ENCODE measurements at places on chromosomes 1 and 21.

GRCh38 chr1:228666686-228667623, 68.3 kb upstream of the RHOU start:
- DNase-seq, result no peak

DNA sequence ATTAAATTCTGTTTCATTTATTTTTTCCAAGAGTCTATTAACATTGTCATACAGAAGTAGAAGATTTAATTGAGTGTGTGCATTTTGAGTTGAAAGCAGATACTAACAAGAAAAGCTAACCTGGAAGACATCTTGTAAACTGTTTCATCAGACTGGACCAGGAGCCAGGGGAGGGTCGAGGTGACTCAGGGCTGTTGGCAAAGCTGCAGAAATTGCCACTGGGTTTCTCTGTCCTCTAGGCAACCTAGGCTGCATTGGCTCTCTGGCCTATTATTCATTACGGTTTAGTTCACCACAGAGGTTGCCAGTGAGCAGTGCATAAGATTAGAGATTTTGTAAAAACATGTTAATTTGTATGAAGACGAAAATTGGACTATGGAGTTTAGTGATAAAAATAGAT, 27.5 kb downstream of the ERG start:
- DNase-seq, result no peak

- no peak for DNase-seq
These were observed 111.9 kb downstream of the NGF start for GRCh38 chr1:115225993-115226685.

- DNase-seq, result no peak
These were observed 402.5 kb downstream of the PTPRC start for GRCh38 chr1:199041173-199041914.

DNA sequence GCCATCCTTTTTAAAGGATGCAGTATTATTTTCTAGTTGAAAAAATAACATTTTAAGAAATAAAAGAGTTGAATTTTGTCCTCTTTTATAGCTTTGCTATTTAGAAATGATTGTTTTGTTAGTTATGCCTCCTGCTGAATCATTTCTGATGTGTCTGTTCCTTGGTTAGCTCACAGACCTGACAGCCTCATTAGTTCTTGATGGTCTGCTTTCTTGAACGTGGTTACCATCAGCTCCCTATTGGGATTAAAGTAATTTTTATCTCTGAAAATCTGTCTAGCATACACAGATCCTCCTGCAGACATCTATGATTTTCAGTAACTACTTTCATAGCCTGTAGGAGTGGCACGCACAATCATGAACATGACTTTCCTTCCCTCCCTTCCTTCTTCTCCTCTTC, 447.6 kb upstream of the B3GALT2 start:
- DNase-seq, result no peak

DNA sequence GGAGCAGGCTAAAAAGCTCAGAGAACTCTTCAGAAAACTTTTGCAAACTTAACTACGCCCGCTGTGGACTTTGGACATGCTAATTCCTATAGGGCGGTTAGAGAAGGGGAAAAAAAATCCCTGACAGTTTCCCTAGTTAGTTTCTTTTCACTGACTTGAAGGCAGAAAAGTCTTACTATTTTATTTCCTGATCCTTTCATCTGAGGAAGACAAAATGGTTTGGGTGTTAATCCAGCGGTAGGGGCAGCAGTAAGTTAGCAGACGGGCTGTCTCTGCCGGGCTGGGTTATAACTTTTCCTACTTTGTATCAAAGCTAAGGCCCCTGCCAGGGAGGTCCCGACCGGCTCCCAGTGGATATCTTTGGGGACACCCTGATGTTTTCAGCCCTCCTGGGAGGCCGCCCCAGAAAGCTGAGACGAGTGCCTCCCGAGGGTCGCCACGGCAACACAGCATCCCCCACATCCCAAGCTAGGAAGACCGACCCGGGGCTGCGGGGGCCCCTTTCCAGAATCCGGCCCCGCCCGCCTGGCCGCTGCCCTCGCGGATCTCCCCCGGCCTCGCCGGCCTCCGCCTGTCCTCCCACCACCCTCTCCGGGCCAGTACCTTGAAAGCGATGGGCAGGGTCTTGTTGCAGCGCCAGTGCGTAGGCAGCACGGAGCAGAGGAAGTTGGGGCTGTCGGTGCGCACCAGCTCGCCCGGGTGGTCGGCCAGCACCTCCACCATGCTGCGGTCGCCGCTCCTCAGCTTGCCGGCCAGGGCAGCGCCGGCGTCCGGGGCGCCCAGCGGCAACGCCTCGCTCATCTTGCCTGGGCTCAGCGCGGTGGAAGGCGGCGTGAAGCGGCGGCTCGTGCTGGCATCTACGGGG, 162.6 kb downstream of the RUNX1 start:
- no peak for DNase-seq

GRCh38 chr21:17931080-17931479, 111.9 kb upstream of the C21orf91 start:
- DNase-seq, result no peak

GRCh38 chr1:207850621-207851407, 60.1 kb downstream of the CD34 start:
- DNase-seq, result no peak

GRCh38 chr1:226687426-226687825, 51.7 kb downstream of the ITPKB start:
- DNase-seq, result no peak

- no peak for DNase-seq
These were observed 450.7 kb downstream of the PTPRC start for GRCh38 chr1:199089393-199090122.

GRCh38 chr1:98854137-98854536, 150.5 kb downstream of the PLPPR5 start:
- no peak for DNase-seq

- no peak for DNase-seq
These were observed 66.7 kb upstream of the VAMP3 start for GRCh38 chr1:7704214-7705047.

DNA sequence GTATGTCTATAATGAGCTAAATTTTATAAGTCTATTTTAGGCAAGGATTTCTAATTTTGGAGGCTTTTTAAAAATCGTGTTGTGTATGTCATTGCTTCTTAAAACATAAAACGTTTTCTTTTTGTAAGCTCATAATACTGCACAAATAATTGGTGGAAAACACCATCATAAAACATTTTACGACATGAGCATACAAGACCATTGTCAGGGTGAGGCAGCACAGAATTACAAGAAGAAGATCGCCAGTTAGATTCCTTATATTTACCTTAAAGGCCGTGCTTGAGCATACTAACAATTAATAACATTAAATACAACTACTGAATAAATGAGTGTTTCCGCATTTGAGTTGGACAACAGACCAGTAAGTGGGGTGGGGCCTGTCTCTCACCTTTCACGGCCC, 19.1 kb upstream of the LMX1A start:
- no peak for DNase-seq

- no peak for DNase-seq
These were observed 218.9 kb upstream of the C1orf174 start for GRCh38 chr1:4118746-4119515.

DNA sequence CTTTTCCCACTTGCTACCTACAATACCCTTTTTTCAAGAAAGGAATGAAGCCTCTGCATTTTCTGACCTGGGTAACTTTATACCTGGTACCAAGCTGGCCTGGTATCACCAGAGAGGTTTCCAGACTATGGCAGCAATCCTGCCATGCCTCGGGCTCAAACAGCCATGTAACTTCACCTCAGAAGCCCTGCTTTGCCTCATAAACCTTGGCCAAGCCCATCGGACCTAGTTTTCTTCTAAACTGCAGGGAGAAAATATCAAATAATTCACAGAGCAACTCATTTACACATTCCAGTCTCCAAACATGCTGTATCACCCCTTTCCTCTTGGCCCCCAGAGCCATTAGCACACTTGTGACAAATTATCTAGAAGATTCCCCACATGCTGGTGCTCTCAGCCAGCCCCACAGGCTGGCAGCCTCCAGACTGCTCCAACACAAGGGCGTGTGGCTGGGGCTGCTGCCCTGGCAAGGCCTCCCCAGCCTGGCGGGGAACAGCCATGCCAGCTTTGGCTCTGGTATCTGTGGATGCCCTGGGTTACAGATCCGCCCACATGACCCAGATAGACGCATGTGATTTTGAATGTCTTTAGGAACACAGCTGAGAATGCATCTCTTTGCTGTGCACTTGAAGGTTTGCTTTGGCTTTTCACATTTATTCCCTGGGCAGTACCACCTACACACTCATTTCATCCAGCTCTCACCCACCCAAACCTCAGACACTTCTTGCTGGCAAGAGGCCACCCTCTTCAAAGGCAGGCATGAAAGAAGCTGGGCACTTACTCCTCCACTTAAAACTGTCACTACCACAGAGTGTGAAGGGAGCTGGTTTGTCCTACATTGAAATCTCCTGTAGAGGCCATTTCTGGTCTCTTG, 70.0 kb upstream of the BCAR3 start:
- no peak for DNase-seq

GRCh38 chr1:17186216-17186909, 18.6 kb upstream of the PADI1 start:
- DNase-seq, result no peak

GRCh38 chr1:43340559-43340958, 2.9 kb downstream of the MPL start:
- no peak for DNase-seq

DNA sequence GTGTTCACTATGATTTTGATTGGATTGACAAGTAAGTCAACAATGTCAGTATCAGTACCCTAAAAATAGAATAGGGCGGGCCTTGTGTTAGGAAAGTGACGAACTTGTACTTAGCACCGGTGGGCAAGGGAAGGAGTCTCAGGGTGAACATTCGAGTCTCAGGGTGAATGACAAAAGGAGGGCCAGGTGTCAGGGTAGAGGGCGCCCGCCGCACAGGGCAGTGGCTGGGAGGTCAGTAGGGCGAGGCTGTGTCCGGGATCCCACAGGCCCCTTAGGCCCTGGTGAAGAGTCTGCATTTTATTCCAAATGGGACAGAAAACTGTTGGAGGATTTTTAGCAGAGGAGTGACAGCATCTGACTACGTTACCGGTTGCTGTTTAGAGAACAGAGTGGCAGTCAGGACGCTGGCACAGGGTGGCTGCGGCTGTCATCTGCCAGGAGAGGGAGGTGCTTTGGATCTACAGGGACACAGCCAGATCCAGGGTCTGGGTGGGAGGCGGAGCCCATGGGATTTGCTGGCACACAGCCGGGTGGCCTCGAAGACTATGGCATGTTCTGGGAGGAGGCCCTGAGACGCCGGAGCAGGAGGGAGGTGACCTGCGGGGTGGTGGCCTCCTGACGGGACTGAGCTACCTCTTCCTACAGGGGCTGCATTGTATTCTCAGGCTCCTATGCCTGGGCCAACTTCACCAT, 11.0 kb downstream of the AGTRAP start:
- DNase-seq, result no peak

DNA sequence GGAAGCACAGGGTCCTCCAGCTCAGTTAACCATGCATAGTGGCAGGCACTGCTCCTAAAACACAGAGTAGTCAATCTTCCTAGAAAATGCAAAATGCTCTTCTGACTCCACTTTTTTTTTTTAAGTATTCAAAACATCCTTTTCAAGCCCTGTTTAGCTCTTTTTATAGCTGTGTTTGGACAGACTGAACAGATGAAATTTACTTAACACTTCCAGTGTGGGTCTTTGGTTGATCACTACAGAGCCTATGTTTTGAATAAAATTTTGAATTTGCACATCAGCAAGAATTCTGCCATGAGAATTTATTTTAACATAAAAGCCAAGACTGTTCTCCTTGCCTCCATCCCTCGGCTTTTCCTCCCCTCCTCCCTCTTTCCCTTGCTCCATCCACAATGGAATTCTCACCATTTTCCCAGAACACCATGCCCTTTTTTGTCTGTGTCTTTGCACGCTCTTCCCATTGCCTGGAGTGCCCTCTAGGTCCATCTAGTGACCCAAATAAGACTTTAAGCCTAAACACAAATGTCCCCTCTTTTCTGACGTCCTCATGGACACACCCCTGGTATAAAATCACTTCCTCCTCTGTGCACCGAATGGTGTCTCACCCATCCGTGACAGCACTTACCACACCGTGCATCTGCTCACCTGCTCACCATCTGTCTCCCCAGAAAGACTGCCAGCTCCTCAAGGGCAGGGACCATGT, 24.0 kb upstream of the CPT2 start:
- DNase-seq, result no peak

DNA sequence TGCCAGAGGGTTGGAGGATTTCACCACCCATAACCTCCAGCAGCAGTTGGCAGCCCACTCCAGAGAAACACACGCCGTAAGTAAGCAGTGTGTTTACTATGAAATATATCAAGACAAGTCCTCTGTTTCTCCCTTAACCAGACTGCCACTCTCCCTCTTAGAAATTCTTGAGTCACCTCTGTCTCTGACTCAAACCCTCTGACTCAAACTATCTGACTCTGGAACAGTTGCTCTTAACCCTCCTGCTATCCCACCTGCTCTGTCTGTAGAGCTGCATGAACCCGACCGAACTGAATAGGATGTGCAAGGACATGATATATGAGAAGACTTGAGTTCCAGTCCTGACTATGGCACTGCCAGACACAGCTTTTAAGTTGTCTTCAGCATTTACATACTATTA, 14.1 kb downstream of the INPP5B start:
- no peak for DNase-seq

DNA sequence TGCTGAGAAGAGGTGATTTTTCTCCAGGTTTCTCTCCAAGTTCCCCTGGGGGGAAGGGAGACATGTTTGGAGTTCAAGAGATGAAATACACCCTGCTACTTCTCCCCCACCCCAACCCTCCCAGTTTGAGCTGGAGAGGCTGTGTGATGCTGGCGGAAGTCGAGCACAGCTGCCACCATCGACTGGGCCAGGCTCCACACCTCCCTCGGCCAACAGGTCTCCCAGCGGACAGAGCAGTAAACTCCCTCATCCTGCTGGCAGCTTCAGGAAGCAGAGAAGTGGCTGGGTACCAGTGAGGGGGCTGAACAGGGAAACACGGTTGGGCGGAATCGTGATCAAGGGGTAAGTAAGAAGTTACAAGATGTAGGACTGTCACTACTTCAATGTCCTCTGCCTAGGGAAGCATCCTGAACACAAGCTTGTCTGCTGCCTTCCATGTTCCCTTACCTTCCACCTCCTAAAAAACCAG, 6.6 kb upstream of the NHLH1 start:
- no peak for DNase-seq

- no peak for DNase-seq
These were observed 165.6 kb downstream of the DUSP10 start for GRCh38 chr1:221576268-221576667.

GRCh38 chr21:32282992-32283391, 4.1 kb upstream of the MIS18A start:
- no peak for DNase-seq

DNA sequence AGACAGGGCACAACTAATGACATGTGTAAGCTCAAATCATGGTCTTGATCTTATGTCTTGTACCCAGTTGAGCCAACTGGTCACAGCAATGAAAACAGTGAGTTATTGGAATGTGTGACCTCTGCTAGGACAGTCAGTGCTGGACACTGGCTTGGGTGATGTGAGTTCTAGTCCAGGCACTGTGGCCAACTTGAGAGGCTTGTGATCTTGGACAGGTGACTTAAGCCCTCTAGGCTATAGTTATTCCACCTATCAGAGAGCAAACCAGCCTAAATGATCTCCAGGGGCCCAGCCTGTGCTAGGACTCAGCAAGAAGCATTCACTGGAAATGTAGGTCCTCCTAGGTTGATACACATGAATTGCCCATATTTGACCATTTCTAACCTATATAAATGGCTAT, 1.1 kb downstream of the KCNE2 start:
- DNase-seq, result no peak

Measured in cortex of kidney (tissue), 1 donor.